Esophagus squamous epithelium (tissue), 5 donors: ENCODE measurements at places on chromosomes 16 and 17. TPM values are rescaled to one million over a fixed set of nuclear protein-coding genes. Genes with fewer than 3 reads are reported as not detected.

The RNF222 gene
- total RNA-seq, result 14.1 TPM

The SLC38A8 gene
- not detected for total RNA-seq

The RNPS1 gene
- total RNA-seq, result 107 TPM

The NPW gene
- 0.48 TPM for total RNA-seq

The NPIPA3 gene
- total RNA-seq, result not detected

The GAN gene
- 16.7 TPM for total RNA-seq

The KCNJ2 gene
- 13.5 TPM for total RNA-seq

The RNF112 gene
- 0.45 TPM for total RNA-seq

The HBA2 gene
- total RNA-seq, result not detected

The ARHGAP44 gene
- 0.61 TPM for total RNA-seq

GRCh38 chr17:21417921-21418320 lies 41.8 kb downstream of the KCNJ12 start:
- DNase-seq, result no peak

DNA sequence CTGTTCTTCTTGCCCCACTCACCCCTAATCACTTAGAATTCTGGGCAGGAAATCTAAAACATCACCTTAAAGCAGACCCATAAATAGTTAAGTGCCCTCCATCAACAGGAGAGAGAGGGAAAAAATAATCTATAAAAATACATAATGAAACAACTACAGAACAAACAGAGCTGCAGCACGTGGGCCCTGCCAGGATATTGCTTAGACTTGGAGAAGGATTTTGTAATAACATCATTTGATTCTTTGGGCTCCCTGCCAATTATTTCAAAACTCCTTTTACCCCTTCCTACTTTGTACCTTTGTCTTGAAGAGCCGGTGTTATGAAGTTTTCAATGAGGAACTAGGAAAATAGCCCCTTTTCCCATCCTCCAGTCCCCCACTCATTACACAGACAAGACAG lies 130.6 kb upstream of the TOX3 start:
- DNase-seq, result no peak

GRCh38 chr17:56178203-56178602 lies 24.9 kb downstream of the ANKFN1 start:
- no peak for DNase-seq

DNA sequence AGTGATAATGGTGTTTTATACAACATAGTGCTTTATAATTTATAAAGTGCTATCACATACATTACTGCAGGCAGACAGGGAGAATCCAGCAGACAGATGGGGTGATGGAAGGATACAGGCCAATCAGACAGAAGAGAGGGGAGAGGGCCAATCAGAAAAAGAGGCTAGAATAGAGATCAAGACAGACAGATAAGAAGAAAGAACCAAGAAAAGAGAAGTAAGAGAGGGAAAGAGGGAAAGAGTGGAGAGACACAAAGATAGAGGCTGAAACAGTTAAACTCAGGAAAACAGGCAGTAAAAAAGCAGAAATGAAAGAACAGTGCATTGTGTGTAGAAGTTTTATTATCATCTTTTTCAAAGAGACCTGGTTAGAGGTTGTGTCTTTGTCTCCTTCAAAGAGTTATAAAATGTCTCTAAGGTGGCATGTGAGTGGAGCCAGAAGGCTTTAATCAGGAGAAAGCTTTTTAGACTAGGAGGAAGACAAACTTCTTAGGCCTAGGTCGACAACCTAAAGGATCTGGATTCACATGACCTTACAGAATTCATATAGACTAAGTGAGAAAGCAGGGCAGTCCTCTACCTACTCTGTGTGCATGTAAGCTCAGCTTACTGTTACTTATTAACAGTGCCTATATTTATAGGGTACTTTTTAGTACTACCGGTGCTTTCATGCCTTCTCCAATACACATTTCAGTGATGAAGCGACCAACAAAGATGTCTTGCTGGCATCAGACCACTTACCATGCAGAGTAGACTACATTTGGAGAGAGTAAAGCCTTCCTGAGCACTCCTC lies 8.3 kb upstream of the CHD3 start:
- no peak for DNase-seq

DNA sequence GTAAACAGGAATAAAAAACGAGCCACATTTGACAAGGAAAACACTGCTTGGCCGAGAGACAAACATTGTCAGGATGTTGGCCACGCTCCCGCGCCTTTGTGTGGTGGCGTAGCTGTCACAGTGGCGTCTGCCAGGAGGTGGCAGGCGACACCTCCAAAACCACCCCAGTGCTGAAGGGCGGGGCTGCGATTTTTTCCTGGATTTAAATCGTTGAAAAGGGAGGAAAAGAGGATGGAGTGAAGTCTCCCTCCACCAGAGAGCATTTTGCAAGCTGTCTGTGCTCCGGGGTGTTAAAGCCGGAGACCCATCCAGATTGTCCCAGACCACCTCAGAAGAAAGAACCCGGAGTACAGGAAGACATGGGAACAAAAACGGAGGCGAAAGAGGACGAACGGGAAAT lies 12.7 kb downstream of the MRM3 start:
- DNase-seq, result no peak

GRCh38 chr16:11843206-11843605 lies 8.1 kb downstream of the RSL1D1 start:
- DNase-seq, result no peak

GRCh38 chr17:30952638-30953393 lies 18.0 kb upstream of the RNF135 start:
- DNase-seq, result no peak

DNA sequence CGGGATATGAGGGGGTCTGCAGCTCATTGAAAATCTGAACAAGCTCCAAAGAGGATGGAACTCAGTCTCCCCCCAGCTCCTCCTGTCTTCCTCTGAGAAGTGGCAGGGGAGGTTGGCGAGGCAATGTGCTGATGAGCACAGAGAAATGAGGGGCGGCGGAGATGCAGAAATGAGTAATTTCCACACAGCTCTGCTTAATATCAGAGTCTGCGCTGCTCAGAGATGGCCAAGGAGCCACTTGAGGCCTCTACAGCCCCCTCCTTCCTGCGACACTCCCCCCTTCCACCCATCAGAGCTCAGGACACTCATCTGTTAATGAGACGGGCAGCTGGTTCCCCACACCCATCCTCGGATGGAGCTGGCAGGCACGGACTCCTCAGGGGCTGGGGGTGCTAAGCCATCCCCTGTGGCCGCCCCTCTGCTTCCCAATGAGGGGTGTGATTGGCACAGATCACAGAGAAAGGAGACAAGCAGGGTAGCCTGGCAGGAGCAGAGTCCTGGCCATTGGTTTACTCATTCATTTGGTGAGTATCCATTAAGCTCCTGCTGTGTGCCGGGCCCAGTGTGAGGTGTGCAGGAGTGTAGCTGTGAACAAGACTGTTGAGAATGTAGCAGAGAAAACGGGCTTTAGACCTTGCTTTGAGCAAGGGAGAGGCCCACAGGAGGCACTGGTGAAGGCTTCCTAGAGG lies 12.7 kb upstream of the CRHR1 start:
- no peak for DNase-seq

GRCh38 chr17:18027280-18027679 lies 11.7 kb downstream of the ATPAF2 start:
- no peak for DNase-seq

DNA sequence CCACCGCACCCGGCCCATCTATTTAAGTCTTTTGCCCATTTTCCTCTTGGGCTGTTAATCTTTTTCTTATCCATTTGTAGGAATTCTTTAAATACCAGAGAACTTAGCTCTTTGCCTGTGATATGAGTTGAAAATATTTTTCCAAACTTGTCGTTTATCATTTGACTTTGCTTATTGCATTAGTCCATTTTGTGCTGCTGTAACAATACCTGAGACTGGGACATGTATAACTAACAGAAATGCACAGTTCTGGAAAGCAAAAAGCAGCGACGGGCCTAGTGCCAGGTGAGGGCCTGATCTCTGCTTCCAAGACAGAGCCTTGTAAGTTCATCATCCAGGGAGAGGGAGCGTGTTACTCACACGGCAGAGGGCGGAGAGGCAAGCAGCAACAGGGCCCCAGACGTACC lies 25.6 kb upstream of the BHLHA9 start:
- DNase-seq, result no peak

DNA sequence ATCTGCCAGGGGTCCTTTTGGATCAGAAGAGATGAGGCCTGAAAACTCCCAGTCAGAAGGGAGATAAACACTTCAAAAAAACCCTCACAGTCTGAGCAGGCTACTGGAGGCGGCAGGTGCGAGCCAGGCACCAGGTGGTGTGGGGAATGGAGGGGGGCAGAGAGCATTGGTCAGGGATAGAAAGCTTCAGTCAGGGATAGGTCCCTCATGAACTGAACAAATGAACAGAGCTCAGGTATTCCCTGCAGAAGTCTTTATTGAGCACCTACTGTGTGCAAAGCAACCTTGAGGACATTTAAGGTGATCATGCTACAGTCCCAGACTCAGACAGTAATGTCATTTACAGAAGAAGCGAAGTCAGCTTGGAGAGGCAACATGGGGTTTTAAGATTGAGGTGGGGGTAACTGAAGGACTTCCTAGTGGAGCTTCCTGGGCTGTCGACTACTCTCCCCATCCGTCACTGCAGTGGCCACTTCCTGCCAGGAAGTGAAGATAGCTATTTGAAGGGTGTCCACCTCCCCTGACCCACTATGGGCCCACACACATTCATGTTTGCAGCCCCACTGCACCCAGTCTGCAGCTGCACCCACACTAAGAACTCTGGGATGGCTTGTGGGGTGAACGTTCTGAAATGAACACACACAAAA lies 3.2 kb downstream of the KIFC3 start:
- DNase-seq, result no peak

- no peak for DNase-seq
Measured at GRCh38 chr17:46770818-46771560, 47.5 kb downstream of the WNT3 start.

DNA sequence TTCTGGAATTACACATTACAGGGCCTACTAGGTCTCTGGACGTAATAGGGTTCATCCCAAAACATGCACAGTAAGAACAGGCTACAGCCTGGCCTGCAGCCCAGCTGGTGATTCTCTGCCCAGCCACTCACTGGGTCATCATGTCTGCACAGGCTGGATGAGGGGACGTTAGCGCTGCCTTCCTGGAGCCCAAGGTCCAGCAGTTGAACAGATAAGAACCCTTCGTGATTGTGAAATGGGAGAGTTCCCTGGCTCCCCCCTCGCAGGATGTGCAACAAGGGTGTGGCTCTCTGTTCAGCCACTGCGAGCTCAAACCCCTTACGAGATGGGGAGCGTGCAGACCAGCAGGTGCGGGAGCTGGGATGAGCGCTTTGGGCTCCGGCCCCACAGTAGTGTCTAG lies 200.0 kb upstream of the CDH5 start:
- DNase-seq, result no peak

- no peak for DNase-seq
Measured at GRCh38 chr16:68297908-68298307, 12.8 kb downstream of the SLC7A6OS start.

DNA sequence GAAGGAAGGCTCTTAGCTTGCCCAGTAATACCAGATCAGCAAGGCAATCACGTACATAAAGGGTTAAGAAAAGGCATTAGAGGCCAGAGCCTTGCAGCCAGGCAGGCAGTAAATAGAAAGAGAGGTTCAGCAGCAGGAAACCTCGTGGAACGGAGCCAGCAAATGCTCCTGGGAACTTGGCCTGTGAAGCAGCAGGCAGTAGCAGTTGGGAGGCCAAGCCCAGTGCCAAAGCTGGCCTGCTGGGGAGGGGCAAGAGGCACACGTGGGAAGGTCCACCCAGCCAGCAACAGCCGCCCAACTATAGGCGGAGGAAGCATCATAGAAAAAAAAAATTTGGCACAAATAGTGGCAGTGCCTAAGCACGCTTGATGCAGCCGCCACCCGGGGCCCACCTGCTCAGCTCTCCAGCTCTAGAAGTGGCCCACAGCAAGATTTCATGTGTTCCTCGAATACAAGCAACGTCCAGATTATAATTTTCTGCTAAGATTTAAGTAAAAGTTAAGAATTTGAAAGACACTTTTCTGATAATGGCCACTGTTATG lies 2339.5 kb downstream of the TP53TG3F start:
- DNase-seq, result no peak

GRCh38 chr16:14502256-14502875 lies 127.7 kb downstream of the PARN start:
- no peak for DNase-seq

GRCh38 chr16:84391151-84392030 lies 23.1 kb downstream of the ATP2C2 start:
- no peak for DNase-seq

DNA sequence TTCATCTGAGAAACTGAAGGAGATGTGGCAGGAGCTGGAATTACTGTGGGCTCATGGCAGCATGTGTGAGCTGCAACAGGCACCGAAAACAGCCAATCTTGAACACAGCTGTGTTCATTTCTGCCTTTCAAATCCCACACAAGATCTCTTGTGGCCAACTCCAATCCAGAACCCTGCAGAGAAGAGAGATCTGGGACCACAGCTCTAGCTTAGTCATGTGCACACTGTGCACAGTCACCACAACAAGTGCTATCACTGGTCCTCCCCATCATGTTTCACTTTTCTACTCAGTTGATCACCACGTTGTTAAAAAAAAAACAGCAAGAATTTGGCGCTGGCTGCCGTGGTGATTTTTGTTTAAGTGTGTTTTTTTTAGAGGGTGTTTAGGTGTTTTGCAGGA lies 254.5 kb upstream of the ELAC2 start:
- DNase-seq, result no peak

- DNase-seq, result no peak
Measured at GRCh38 chr16:12611006-12611477, 192.6 kb downstream of the CPPED1 start.

GRCh38 chr17:53217311-53217710 lies 605.4 kb upstream of the KIF2B start:
- DNase-seq, result no peak

DNA sequence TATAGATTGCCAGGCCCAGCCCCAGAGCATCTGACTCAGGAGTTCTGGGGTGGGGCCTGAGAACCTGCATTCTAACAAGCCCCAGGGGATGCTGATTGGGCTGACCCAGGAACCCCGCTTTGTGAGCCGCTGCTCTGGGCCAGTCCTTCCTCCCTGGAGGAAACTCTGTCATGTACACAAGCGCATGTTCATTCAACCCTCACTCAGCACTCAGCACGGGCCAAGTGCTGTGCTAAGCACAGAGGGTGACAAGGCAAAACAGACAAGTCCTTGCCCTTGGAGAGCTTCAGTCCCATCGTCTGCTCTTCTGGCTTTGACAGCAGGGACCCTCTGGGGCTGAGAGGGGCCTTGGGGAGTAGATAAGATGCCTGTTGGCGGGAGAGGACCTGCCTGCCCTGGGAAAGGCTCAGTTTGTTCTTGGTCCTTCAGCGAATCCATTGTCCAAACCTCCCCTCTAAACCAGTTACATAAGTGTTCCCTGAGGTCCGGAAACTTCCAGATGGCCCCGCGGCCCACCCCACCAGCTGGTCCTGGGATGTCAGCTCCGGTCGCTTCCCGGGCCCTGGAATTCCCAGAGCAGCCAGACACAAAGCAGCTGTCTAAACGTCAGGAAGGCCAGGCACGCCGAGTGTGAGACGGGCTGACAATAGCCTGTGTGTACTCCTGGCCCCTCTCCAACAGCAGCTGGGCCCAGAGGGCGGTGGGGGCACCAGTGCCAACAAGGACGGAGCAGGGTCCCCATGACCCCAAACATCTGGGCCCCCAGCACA lies 88.8 kb downstream of the ZDHHC7 start:
- DNase-seq, result no peak

DNA sequence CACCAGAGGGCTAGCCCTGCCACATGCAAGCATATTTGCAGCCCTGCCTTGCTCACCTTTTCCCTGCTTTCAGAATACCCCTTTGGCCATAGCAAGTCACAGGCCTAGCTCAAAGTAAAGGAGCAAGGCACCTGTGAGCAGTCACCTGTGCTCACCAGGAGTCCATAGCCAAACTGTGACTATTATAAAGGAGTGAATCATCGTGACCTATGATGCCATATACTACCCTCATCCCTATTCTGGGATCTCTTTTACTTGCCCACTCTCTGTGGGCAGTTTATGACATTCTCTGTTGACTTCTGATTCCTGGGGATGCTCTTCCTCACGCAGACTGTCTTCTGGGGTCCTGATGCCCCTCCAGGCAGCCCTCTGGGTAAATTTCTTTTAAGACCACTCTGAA lies 200.5 kb upstream of the NLRP1 start:
- DNase-seq, result no peak
